Stimulated activated CD8-positive, alpha-beta memory T cell treated with anti-CD3 and anti-CD28 coated beads, Interleukin-15, amount 100 ng/mL, for 1 hour (primary cell): ENCODE measurements at places on chromosomes 16 and 17.

DNA sequence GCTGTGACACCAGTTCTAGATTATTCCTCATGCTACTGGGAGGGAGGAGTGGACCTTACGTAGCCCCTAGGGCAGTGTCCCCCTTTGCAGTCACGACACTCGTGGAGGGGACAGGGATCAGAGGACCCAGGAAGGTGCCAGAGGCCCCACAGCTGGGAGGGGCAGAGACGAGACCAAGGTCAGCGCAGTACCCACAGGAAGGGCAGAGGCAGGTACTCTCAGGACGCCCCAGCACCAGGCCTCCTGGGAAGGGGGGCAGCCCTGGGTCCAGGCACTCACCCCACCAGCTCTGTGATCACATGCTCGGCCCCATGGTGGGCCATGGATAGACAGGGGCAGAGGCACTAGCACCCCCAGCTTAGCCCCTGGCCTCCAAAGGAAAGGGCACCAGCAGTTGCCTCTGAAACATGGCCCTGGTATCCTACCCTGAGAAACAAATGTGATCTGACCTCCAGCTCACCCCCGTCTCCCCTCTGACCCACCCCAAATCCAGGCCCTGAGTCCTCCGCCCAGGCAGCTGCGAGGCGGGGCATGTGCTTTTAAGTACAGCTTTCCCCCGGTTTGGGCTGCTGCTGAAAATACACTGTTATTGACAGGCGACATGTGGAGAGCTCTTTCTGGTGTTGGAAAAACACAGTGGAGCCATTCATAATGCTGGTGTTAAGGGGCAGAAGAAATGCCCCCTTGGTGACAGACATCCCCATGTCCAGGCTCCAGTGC lies 361.9 kb downstream of the C16orf95 start:
- DNase-seq, result no peak

DNA sequence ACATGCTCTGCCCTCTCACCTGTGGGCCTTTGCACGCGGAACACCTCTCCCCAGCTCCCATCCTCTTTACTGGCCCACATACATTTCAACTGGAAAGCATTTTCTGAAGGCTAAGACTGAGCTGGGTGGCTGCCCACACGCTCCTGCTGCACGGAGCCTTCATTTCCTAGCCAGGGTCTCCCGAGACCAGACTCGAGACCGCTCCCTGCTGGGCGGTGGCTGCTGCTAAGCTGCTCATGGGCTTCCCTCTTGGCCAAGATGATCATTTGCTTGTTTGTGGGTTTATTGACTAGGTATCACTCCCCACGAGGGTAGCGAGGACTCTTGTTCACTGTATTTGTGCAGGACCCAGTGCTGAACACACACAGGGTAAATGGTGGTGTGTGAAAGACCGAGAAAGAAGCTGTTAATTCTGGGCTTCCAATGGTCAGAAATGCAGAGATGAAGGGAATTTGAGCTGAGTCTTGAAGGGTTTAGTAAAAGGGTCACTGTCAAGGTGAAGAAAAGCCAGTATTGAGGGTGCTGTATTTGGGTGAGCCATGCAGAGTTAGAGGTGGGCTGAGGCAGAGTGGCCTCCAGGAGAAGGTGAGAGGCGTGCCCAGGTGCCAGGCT lies 907 bp downstream of the TRAPPC2L start:
- DNase-seq, result peak; percentile 54

DNA sequence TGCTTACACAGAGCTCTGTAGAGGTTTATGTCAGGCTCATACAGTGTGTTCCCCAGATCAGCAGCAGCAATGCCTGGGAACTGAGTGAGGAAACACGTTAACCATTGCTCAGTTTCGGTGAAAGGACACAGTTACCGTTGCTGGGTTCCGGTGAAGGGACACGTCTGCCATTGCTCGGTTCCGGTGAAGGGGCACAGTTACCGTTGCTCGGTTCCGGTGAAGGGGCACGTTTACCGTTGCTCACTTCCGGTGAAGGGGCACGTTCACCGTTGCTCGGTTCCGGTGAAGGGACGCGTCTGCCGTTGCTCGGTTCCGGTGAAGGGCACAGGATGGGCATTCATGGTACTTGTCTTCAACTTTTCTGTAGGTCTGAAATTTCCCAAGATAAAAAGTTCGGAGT lies 81.7 kb downstream of the MRM3 start:
- DNase-seq, result no peak

DNA sequence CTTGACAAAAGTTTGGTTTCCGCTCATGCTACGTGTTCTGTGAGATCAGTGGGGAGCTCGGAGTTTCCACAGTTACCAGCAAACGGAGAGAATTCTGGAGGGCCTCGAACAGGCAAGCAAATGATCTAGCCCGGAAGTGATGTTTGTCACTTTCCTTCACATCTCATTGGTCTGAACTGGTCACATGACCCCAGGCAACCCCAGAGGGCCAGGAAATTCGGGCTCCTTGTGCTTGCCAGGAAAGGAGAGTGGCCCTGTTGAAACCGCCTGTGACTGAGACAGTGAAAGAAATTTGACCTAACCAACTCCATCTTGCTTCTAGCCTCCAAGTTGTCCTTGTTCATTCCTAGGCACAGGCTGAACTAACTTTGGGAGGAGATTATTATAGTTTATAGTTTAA lies 23.0 kb downstream of the SPPL2C start:
- no peak for DNase-seq

DNA sequence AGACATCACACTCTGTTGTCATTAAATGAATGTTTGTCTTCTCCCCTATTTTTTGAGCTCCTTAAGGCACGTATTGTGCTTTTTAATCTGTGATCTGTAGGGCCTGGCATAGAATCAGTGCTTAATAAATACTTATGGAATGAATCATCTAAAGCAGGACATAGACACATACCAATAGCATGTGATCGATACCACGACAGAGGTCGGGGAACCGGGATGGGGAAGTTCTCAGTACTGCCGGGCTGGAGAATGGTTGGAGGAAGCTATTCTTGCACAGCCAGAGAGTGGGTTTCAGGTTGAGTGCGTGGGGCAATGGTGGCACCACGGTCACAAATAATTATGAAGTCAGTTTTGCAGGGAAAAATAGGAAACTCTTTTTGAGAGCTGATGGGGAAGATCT lies 26.8 kb downstream of the NLRP1 start:
- DNase-seq, result no peak

DNA sequence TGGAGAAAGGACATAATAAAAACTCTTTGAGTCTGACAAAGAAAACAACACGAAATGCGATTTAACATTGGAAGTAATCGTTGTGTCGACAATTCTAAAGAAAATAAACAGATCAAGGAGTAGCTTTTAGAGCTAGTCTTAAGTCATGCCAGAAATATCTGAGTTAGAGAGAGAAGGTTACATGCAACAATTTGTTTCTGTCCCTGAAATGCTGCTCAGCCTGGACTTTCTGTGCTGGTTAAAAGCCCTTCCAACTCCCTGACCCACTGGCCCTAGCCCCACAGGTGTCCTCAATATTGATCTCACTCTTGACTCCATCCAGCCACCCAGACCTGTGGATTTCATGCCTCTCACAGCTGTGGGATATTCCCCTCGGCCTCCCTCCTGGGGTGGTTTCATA lies 33.2 kb upstream of the TEX2 start:
- DNase-seq, result no peak

- DNase-seq, result no peak
Observed at GRCh38 chr17:15323131-15323530, 18.3 kb downstream of the TEKT3 start.

- DNase-seq, result no peak
Observed at GRCh38 chr16:31386157-31386984, 6.8 kb upstream of the ITGAD start.

DNA sequence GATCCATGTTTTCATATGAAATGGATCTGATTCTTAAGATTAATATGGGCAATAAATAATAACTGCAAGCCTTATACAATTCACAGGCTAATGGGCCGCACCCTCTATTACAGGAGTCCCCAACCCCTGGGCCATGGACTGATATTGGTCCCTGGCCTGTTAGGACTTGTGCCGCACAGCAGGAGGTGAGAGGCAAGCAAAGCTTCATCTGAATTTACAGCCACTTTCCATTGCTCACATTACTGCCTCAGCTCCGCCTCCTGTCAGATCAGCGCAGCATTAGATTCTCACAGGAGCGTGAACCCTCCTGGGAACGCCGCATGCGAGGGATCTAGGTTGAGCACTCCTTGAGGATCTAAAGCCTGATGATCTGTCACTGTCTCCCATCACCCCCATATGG lies 26.8 kb downstream of the METTL16 start:
- no peak for DNase-seq

- DNase-seq, result no peak
Observed at GRCh38 chr17:42363767-42364585, 24.3 kb downstream of the STAT3 start.

- DNase-seq, result no peak
Observed at GRCh38 chr16:19753815-19754643, 36.0 kb downstream of the IQCK start.

DNA sequence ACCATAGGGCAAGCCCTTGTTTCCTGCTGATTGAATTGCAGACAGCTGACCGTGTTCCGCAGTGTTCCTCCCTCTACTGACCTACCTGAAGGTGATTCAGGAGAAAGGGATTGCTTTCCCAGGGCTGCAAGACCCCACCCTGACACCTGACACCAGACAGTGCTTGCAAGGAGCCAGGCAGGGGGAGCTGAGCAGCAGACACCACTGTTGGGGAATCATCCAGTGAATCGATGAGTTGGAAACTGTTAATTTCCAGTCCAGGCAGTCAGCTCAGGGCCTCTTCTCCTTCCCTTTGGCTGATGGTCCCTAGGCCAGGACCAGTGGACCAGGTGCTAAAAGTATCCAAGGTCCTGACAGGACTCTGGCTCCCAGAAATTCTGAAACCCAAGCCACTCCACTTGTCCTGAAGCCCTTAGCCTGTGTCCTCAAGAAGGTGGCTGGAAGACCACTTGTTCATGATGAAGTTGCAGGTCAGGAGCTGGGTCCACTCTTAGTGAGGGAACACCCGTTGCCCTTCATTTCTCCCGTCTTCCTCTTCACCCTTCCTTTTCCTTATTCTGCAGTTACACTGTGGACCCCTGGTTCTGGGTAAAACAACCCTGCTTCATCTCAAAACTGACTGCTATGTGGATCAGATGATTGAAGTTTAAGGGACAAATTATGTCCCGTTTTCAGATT lies 9.5 kb upstream of the UNK start:
- DNase-seq, result no peak

DNA sequence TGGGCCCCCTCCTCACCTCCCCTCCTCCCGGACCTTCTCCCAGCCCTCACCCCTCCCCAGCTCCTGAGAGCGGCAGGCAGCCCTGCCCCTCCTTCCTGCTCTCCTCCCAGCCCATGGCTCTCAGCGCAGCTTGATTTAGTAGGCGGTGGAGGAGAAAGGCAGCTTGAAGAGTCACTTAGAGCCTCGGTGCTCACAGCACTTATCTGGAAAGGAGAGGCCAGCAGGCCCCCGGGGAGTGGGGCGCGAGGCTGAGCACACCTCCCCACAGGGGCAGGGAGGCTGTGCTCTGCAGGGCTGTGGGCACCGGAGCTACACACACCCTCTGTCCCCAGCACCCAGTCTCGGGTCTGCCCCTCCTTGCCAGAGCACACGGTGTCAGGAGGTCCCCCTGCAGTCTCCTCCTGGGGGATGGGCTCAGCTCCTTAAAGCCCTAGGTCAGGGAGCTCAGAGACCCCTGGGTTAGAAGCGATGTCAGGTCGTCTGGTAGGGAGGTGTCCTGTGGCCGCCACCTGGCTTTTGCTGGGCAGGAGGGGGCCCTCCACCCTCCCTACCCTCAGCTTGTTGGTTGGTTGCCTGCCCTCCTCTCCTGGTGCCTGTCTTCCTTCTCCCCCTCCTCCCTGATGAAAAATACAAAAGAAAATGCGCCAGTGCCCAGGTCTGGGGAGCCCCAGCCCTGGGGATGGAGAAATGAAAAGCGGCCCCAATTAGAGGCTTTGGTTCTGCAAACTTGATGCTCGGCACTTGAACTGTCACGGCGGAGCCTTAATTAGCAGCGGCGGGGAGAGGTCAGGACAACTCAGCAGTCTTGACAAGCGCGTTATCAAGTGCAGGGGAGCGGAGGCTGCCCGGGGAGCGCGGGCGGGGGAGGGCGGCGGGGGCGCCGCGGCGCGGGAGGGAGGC lies 151.1 kb upstream of the GSE1 start:
- no peak for DNase-seq

GRCh38 chr17:55962951-55963401 lies 190.3 kb upstream of the ANKFN1 start:
- DNase-seq, result no peak

DNA sequence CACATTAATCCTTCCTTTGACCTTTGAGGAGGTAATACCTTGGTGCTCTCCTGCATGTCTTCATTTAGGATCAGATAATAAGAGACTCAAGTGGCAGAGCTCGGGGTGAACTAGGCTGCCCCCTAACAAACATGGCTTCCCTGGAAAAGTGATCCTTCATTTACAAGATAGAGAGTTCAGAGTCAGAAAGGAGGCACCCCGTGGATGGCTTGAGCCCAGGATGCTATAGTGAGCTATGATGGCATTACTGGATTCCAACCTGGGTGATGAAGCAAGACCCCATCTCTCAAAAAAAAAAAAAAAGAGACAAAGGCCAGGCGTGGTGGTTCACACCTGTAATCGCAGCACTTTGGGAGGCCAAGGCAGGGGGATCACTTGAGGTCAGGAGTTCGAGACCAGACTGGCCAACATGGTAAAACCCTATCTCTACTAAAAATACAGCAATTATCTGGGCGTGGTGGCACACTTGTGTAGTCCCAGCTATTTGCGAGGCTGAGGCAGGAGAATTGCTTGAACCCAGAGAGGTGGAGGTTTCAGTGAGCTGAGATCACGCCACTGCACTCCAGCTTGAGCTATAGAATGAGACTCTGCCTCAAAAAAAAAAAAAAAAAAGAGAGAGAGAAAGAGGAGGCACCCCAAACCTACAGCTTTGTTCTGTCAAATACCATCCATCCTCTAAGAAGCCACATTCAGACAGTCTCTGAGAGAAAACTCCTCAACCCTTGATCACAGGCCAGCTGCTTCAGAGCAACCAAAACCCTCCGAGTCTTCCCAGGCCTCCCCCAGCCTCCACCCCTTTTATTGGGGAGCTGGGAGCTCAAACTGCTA lies 7.4 kb downstream of the FAM117A start:
- no peak for DNase-seq

DNA sequence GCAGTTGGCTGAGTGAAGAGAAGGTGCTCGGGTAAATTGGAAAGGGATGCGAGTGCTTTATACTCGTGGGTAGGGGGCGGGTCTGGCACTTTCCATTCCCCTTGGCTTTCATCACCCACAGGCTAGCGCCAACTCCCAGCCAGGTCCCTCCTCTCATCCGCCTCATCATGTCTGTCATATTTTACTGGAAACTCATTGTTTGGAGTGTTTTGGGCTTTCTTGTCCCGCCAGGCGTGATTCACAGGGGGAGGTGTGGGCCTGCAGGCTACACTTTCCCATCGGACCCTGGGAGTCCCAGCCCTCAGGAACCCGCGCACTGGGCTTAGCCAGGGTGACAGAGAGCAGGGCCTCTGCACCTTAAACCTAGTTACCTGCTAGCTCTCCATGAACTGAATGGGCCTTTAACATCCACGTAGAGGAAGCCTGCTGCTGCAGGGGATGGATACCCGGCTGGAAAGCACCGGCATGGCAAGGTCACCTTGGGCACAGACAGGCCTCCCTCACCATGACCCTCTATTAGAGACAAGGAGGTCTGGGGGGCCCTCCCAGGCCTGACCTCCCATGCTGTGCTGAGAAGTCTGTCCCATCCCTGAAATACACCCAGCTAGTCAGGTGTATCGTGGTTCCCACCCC lies at the start of gene KRT14:
KRT14 (minus strand) TSS at position 33 of the 633 bp plus-strand sequence. CDS start 61 bp downstream, outside the sequence.
- DNase-seq, result no peak
